ENCODE measurements at places on chromosomes 16 and 17.

DNA sequence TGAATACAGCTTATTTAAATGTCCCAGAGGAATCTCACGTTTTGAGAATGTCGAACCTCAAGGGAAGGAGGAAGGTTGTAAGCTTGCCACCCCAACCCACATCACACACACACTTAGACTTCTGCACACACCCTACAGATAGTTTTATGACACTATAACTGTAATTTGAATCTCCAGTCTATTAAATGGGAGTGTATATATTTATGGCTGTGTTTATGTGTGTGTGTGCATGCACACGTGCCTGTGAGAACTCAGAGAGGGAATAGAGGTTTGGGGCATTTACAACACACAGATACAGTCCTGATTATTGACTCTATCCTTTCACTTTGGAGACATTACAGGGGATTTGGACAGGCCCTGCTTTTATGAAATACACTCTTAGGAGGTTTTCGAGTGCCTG is 171.5 kb upstream of the MAF start:
- no peak for DNase-seq

DNA sequence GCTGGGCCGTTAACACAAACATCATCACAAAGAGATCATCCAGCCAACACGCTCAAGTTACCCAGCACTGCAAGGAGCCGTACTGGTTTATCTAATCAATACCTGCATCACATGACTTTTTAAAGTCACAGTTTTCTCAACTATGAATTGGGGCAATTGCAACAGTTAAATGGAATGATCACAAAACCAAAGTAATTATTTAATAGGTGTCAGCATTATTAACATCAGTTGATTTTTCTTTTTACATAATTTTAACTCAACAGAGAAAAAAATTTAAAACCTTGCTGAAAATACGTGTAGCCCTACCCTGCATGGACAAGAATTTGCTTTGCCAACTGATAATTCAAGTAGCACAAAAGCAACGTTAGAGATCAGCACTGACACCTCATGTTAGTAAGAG is 95.7 kb upstream of the SOX9 start:
- no peak for DNase-seq

GRCh38 chr17:29054835-29055234 is 11.9 kb downstream of the PIPOX start:
- DNase-seq, result no peak

DNA sequence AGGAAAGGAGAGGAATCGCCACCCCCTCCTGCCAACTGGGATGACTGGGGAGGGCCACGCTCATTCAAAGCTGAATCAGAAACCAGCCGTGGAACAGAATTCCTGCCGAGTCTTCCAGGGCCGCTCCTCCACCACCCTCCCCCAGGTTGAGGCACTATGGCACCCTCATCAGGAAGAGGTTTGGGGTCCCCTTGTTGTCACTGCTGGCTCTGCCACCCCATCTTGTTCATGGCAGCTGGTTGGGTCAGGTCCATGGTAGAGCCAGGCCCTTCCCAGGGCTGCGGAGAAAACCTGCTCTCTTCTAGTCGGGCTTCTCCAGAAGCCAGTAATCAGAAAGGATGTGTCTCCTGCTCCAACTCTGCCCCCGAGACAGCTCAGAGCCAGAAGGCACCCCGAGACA is 41.8 kb downstream of the KCNJ12 start:
- no peak for DNase-seq

DNA sequence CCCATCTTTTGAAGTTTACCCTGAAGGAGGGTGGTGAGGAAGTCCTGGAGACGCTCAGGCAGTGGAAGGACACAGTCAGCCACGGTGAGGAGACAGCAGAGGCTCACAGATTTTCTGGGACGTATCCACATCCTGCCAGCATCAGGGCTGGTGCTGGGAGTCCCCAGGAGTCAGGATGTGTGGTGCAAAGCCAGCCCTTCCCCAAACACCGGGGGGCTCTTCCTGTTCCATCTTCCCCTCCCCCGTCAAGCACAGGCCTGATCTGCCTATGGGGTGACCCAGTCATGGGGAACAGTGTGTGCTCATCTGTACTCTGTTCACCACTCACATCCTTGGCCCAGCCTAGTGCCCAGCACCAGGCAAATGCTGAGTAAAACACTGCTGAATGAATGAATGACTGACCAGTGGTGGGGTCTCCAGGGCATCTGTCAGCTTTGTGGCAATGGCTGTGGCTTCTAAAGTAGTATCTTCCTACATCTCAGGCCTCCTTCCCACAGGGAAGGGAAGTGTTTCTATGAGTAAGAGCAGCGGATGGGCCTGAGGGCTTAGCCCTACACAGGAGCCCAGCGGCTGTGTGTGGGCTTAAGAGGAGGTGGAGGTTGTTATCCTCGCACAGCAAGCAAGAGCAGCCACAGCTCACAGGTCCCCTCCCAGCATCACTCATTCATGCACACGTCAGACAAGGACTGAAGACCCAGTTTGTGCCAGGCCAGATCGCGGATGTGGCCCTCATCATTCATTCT is 23.3 kb downstream of the NOS2 start:
- no peak for DNase-seq
